ENCODE measurements at places on chromosomes 12 and 14.

GRCh38 chr14:63051992-63052391, 6.7 kb upstream of the KCNH5 start:
- DNase-seq, result no peak

GRCh38 chr12:112126000-112126438, 659 bp downstream of the TRAFD1 start:
- DNase-seq, result no peak

DNA sequence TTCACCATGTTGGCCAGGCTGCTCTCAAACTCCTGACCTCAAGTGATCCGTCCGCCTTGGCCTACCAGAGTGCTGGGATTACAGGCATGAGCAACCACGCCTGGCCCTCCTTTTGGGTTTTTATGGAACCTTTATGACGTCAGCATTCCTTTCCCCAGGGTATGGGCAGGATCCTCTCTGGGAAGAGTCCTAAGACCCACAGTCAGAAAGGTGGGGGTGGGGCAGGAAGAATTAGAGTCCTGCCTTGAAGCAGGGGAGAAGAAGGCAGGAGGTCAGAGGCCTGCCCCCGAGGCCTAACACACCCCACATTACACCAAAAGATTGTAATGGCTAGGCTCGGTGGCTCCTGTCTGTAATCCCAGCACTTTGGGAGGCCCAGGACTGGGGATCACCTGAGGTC, 30.8 kb upstream of the CDK17 start:
- DNase-seq, result no peak

DNA sequence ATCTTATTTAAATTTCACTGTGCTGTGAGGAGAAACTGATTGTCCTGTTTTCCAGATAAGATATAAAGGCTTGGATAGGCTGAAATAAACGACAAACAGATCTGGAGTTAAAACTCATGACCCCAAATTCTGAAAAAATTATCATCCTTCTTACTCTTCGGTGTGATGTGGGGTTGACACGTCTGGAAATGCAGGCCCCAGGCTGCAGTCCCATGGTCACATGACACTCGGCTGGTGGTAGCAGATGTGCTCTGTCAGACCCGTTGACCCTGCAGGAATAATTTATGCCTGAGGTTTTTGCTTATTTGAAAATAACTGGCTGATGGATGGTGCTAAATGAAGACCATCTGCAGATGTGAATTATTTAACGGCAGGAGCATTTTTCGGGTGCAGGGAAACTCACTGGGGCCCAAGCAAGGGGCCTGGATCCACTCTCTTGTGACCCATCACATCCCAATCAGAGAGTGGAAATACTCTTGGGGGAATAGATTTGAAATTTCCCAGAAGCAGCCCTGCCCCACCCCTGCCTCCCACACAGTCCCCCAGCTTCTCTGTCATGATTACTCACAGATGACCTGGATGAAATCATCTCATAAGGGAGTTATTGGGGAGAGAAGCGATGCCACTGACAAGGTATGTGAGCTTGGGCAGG, 47.7 kb upstream of the CMKLR1 start:
- DNase-seq, result no peak

- DNase-seq, result no peak
Measured at GRCh38 chr14:23861666-23862065, 91.9 kb upstream of the DHRS4 start.

Measured in BJ (cell line).